GM18507 (cell line): ENCODE measurements at places on chromosomes 16 and 17.

DNA sequence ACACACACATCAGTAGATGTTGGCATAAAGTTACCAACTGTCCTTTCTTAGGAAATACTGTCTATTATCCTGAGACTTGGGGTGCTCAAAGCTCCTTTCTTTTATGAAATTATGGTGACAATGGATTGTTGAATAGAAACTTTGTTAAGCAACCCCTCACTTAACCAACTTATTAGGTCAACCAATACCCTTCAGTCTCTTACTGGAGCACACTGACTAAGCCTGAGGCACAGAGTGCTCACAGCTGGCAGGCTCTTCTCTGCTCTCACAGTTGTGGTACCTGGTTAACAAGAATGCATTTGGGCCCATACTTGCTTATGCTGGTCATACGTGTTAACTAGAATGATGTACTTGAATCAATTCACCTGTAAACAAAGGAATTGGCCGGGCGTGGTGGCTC lies 24.8 kb downstream of the CD300LF start:
- DNase-seq = no peak

DNA sequence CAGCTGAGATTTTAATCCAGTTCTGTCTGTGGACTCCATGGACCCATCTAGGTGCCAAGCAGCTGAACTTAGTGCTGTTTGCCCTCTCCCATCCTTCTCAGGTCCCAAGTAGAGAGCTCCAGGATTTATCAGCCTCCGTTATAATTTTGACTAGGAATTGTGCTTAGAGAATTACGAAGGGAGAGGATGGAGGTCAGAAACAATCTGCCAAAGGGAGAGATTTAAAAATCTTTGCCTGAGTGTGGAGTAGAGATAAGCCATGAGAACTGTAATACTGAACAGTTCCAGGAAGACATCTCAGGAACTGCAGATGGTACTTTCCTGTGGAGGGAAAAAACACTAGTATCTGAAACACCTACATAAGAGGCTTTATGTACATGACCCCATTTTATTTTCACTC lies 27.0 kb downstream of the CEP95 start:
- DNase-seq = no peak

GRCh38 chr17:34527136-34527907 lies 52.1 kb upstream of the TMEM132E start:
- DNase-seq = no peak

DNA sequence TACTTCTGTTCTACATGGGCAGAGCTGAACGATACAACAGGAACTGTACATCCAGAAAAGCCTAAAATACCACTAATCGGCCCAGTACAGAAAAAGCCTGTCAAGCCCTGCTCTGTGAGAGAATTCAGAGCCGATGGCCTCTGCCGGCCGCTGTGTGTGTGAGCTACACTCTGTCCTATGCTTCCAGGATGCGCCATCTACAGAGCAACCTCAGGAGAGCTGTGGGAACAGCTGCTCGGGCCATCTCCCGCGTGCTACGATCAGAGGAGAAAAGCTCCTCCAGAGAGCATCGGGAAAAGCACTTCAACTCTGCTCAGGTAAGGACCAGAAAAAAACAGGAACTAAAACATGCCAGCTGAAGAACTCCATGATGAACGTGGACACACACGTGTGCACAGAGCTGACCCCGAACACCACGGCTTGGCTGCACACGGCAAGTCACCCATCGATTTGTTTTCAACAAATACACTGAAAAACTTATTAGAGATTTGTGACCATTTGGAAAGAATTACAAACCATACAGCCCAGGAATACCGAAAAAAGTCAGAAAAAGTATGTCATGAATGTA lies 115.9 kb downstream of the ANKRD11 start:
- DNase-seq = no peak

DNA sequence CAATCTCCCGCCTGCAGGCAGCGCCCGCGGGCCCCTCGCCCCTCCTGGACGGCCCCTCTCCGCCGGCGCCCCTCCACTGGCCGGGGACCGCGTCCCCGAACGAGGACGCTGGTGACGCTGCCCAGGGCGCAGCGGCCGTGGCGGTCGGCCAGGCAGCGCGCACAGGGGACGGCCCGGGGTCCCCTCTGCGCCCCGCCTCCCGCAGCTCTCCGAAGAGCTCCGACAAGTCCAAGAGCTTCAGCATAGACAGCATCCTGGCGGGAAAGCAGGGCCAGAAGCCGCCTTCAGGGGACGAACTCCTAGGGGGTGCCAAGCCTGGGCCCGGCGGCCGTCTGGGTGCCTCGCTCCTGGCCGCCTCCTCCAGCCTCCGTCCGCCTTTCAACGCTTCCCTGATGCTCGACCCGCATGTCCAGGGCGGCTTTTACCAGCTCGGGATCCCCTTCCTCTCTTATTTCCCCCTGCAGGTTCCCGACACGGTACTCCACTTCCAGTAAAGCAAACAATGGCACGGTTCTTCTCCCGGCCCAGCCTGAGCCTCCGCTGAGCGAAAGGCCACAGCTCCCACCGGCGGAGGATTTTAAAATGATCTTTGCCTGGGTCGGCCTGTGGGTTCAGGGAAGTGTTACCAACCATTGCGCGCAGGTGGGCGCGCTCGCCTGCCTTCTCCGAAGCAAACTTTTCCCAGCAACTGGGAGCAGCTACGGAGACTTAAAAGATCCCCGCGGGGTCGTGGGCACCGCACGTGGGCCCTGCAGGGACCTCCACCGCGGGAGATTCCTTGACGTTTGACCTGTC lies 1.1 kb downstream of the FOXL1 start:
- no peak for DNase-seq

- DNase-seq = no peak
These were observed 70.2 kb downstream of the ANKRD11 start for GRCh38 chr16:89420204-89420603.

- no peak for DNase-seq
These were observed 31.3 kb downstream of the BAHCC1 start for GRCh38 chr17:81426393-81427172.

- no peak for DNase-seq
These were observed 1280.3 kb downstream of the CDH8 start for GRCh38 chr16:60755907-60756306.

DNA sequence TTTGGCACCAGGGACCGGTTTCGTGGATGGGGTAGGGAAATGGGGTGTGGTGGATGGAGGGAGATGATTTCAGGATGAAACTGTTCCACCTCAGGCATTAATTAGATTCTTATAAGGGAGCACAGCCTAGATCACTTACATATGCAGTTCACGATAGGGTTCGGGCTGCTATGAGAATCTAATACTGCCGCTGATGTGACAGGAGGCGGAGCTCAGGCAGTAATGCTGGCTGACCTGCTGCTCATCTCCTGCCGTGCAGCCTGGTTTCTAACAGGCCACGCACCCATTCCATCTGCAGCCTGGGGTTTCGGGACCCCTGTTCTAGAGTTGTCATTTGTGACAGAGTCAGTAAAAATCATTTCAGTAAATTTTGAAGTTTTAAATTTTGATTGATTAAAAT lies 99.7 kb downstream of the CHD9 start:
- DNase-seq = no peak

DNA sequence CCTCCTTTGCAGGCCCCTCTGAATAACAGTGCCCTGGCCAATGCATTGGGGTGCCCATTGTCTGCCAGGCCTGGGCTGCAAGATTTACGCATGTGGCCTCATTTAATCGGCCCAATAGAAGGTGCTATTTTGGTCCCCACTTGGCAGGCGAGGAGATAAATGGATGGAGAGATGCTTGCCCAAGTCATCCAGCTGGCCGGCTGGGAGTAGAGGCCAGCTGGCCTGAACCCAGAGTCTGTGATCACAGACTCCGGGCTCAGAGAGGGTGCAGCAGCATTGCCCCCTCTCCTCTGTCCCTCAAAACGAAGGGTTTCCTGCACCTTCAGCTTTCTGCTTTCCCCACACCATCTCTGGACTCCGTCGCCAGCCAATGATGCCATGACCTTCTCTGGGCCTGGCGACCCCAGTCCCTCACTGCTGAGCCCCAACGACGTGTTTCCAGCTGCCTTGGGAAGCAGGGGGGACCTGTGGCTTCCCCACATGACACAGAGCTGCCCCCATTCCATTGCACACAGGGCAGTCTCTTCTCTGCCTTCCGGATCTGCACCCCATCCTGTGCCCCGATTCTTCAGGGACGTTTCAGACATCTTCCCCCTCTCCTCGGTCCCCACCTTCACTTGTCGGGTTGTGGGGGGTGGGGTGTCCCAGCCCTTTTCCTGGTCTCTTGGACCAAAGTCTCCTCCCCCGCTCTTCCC lies 3.5 kb upstream of the ADGRG1 start:
- DNase-seq = no peak

DNA sequence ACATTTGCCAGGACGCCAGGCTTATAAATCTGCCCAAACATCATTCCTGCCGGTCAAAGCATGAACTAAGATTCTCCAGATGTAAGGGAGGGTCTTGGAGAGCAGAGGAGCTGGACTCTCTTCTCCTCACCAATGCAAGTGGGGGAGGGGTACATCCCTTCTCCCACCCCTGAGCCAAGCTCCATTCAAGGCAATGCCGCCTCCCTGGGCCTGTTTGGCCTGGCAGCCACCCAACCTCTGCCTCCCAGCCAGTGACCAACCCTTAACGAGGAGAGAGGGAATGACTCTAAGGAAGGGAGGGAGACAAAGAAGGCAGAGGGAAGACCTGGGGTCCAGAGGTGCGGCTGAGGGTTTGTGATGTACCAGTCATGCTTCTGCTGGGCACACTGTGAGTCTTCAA lies 13.8 kb downstream of the C17orf50 start:
- no peak for DNase-seq

DNA sequence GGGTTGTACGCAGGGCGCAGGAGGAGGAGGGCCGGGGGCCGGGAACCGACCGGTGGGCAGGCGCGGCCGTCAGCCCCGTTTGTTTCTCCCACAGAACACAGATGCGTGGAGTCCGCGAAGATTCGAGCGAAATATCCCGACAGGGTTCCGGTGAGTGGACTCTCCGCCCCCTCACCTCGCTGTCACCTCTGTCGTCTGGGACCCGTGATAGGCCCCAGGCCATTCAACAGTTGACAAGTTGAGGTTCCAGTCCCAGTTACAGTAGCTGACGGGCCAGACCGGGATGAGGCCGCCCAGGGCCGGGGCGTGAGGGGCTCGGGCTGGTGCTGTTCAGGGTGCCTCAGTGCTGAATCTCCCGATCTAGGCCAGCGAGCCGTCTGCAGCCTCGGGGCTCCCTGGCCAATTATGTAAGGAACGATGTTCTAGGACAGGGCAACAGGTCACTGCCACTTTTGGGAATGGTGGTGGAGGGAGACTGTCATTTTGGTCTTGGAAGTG lies 628 bp downstream of the GABARAPL2 start:
- no peak for DNase-seq

GRCh38 chr16:17340804-17341203 lies 130.0 kb downstream of the XYLT1 start:
- no peak for DNase-seq

- DNase-seq = no peak
These were observed 52.4 kb upstream of the ENDOV start for GRCh38 chr17:80362428-80363119.

DNA sequence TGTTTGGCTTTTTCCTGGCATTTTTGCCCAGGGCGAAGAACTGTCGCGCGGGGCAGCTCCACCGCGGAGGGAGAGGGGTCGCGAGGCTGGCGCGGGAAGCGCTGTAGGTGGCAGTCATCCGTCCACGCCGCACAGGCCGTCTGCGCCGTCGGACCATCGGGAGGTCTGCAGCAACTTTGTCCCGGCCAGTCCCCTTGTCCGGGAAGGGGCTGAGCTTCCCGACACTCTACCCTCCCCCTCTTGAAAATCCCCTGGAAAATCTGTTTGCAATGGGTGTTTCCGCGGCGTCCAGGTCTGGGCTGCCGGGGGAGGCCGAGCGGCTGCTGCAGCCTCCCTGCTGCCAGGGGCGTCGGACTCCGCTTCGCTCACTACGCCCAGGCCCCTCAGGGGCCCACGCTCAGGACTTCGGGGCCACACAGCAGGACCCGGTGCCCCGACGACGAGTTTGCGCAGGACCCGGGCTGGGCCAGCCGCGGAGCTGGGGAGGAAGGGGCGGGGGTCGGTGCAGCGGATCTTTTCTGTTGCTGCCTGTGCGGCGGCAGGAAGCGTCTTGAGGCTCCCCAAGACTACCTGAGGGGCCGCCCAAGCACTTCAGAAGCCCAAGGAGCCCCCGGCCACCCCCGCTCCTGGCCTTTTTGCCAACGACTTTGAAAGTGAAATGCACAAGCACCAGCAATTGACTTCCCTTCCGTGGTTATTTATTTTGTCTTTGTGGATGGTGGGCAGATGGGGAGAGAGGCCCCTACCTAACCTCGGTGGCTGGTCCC lies 2.3 kb upstream of the CBX4 start:
- no peak for DNase-seq

DNA sequence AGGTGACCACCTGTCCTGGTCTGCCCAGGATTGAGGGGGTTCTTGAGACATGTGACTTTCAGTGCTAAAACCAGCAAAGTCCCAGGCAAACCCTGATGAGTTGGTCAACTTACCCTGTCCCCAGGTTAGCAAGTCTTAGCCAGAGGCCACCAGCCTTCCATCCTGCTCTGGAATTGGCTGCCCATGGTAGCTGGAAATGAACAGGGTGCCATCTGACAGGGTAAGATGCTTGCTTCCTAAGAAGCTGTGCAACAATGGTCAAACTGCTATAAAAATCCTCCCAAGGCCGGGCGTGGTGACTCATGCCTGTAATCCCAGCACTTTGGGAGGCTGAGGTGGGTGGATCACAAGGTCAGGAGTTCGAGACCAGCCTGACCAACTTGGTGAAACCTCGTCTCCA lies 22.8 kb upstream of the MTMR4 start:
- DNase-seq = no peak

DNA sequence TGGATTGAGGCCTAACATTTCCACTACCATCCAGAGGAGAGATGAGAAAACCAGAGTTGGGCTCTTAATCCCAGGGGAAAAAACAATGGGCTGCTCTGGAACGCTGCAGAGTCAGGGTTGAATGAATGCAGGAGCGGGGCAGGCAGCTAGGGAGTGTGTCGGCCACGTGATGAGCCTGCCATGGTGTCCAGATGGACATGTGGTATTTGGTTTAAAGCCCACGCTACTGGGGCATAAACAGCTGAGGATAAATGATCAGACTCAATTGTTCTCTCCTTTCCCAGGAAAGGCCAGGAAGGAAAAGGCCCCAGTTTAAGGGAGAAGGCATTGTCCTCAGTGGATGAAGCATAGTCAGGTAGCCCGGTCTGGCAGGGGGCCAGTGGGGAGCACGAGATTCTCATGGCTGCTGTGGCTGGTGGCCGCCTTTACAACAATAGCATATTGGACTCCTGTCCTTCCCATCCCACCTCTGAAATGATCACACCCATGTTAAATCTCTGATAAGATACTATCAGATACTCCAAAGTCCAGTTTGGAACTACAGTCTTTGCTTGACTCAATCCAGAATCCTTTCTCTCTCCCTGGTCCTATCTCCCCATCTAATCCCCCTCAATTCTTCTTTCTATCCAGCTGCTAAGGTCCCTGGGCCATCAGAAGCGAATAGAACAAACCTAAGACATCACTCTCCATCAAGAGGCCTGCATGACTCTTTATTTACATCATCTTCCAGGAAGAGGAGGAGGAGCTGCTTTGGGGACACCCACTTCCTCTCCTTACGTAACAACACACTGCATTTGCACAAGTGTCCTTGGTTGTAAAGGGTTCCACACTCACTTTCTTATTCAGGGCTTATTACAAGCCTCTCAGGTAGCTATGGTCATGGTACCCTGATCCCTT lies 20.4 kb downstream of the CA4 start:
- DNase-seq = no peak
